ENCODE measurements at places on chromosomes 5 and 9. TPM values are rescaled to one million over a fixed set of nuclear protein-coding genes. Genes with fewer than 3 reads are reported as not detected.

DNA sequence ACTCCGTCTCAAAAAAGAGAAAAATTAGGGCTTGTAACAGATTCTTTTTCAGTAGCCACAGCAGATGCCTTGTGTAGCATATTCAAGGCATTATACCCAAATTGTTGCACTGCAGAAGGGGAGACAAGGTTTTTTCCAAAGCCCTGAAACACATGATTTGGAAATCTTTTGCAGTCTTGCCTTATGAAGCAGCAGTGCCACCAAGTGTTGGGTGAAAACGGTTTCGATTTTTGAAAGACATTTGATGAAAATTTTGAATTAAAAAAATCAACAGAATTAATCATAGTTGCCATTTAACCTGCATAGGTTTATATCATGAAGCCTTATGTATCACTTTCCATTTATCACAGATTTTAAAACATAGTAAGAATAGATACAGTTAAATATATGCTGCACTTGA lies 479.5 kb downstream of the TAF11L14 start:
- DNase-seq: no peak

DNA sequence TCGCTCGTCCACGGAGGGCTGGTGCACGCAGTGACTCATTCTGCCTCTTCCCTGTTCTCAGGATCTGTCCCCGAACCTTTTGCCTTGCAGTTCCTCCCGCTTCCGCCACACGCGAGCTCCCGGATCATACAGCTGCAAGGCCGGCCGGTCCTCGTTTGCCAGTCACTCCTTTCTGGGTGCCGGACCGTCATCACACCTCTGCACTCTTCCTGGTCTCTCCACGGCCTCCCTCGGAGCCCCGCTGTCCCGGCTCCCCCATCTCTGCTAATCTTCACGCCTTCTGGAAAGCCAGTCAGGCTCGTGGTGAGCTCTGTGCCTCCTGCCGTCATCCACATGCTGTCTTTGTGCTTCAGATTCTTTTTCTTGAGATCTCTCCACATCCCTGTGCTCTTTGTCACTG lies 91.8 kb downstream of the STX17 start:
- no peak for DNase-seq

GRCh38 chr5:149017636-149018035 lies 45.2 kb downstream of the SH3TC2 start:
- DNase-seq: no peak

DNA sequence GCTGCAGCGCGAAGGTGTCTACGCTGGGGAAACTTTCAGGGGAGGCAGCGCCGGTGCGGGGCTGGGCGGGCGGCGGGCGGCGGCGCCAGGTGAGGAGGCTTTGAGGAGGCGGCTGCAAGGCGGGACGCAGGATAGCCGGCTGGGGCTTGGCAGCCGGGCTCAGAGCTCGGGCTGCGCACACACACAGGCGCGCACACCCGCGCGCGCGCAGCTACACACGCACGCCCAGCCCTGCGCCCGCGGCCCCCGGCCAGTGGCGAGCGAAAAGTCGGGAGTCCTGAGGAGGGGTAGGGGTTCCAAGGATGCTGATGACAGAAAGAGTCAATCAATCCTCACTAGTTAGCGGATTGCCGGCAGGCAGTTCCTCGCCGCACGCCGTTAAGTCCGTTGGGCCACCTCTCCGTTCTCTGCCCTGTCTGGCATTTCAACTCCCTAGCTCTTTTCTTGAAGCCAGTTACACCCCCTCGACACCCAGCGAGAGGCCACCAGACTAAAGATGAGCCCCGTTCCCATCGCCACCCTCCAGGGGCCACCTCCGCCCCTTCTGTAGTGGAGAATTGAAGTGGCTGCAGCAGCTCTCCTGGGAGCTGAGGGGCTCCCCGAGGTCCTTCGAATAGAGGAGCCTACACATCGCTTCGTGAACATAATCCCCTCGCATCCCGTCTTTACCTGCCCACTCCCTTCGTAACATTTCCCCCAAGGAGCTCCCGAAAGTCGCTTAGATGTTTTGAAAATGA lies 1640.3 kb upstream of the C9orf72 start:
- DNase-seq: peak; percentile 78

Gene TRIM36
- total RNA-seq: 0.37 TPM

Gene SPTAN1
- total RNA-seq: 328 TPM

Gene GABBR2
- not detected for total RNA-seq

Gene PSD2
- total RNA-seq: 0.14 TPM

Gene PITX1
- total RNA-seq: 0.97 TPM
